ENCODE measurements at places on chromosomes 16 and 17.

- DNase-seq, result no peak
Observed at GRCh38 chr17:44389723-44390202, 314 bp upstream of the ITGA2B start.

GRCh38 chr16:66617010-66617434, 12.5 kb downstream of the CMTM3 start:
- DNase-seq, result no peak

DNA sequence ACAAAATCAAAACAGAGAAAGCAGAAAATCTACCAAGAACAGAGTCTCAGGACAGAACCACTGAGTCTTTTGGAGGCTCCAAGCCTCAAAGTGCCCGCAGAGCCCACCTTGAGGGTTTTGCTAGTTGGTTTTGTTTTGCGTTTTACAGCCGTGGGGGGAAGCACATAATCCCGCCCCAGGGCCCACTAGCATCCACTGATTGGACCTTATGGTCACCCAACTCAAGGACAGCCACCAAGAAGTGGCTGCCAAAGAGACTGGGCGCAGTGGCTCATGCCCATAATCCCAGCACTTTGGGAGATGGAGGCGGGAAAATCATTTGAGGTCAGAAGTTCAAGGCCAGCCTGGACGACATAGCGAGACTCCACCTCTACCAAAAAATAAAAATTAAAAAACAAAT, 9.9 kb downstream of the ALOX15B start:
- no peak for DNase-seq

GRCh38 chr16:11079652-11080187, 135.4 kb downstream of the CLEC16A start:
- peak; percentile 66 for DNase-seq

DNA sequence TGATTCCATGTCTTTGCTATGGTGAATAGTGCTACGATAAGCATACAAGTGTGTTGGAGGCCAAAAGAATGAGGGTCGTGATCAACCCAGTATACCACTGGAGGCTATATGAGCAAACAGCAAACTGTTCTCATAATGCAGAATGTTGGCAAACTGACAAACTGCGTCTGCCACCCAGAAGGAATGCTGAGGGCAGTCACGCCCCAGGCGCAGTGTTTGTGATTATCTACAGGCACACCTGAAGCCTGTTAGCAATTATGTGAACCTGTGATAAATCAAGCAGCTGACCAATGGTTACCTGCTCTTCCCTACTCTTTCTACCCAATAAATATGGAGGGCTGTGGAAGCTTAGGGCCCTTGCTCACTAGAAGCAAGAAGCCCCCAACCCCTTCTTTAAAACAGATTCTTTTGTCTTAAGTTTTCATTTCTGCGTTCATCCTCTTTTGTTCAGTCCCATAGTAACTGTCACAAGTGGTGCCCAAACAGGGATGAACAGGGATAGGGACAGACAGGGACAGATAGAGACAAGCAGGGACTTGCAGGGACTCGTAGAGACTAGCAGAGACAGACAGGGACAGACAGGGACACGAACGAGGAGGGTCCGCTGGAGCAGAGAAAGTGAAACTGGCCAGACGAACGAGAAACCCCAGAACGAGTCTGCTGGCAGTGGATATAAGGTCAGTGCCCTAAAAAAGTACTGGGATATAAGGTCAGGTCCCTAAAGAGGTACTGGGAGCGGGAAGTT, 25.1 kb downstream of the CD300LG start:
- no peak for DNase-seq

DNA sequence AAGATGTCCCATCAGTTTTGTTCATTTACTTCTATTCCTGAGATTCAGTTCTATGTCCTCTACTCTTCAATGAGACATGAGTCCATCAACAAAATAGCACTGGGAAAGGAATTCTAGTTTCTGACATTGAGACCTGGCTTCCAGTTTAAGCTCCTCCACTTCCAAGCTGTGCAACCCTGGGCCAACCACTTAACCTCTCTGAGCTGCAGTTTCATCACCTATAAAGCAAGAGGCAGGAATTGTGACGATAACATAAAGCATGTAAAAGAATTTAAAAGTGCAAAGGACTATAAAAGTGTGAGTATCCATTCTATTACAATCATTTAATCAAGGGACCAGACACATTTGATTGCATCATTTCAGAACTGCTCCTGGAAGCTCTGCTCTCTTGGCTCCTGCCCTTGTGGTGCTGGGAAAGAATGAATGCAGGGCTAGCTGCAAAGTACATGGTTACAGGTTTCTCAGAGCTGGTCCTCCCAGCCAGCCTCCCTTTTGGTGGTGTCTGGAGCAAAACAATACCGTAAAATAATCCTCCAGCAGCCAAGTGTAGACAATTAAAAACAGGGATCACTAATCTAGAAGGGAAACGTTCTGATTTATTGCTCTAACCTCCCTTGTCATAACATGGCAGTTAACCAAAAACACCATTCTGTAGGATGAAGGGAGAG, 113.9 kb downstream of the VPS53 start:
- peak; percentile 19 for DNase-seq

- DNase-seq, result no peak
Observed at GRCh38 chr17:82517230-82517865, 2.2 kb upstream of the FOXK2 start.

GRCh38 chr16:11410376-11411058, 65.3 kb downstream of the RMI2 start:
- DNase-seq, result no peak

DNA sequence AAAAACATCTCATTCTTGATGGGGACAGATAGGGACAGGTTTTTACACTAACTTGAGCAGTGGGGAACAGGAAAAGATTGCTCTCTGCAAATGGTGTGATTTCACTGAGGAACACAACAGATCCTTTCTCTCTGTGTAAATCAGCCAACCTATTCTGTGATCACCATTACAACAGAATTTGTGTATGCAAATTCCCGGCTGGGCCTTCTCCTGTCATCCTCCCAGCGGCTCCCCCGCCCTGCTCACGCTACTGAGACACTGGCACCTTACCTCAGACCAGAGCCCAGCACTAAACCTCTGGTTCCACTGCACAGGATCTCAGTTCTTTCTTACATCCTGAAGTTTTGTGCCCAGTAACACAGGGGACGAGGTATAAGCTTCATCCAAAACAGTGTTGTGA, 97.0 kb upstream of the FA2H start:
- no peak for DNase-seq

- peak; percentile 77 for DNase-seq
Observed at GRCh38 chr16:2008631-2009163, 924 bp downstream of the ZNF598 start.

DNA sequence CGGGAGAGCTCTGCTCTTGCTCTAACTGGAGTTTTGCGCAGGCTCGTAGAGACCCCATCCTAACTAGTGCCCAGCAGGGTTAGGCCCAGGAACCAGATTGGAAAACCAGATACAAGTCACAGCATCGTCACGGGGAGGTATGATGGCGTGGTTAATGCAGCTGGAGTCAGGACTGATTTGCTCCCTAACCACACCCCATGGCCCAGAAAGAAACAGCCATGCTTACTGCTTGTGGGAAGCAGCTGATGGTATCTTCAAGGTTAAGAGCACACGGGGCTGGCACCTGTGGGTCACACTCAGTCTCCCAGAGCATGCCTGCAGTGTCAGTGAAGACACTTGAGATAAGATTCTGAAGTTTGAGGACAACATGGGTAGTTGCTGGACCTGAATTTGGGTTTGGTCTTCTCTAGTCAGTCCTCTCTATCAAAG, 60.2 kb downstream of the WIPI1 start:
- no peak for DNase-seq

DNA sequence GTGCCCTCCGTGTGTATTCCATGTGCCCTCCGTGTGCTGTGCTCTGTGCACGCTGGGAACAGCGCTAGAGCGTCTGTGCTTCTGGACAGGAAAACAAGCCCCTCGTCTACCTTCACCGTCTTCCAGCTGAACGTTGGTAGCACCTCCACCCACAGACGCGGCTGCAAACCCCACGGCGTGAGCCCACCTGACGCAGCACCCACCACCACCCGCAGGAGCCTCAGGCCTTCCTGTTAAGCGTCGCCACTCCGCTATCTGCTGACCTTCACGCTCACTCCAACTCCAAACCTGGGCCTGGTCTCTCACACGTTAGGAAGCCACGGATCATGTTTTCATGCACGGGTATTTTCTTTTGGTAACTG, 56.6 kb downstream of the ENGASE start:
- DNase-seq, result no peak

GRCh38 chr16:20946015-20946629, 45.6 kb downstream of the LYRM1 start:
- no peak for DNase-seq

DNA sequence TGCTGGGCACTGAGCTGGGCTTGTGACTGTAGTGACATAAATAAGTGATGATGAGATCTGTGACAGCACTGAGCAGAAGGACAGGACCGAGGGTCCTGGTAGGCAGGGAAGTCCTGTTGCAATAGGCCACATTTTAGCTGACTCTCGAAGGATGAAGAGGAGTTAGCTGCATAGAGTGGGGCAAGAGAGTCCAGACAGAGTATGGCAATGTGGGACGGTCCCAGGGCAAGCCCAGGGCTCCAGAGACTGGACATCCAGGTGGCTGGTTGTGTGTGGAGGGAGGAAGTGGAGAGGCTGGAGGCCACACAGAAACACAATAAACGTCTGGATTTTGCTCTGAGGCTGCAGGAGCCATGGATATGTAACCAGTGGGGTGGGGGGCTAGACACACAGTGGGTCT, 64.5 kb upstream of the ZNF423 start:
- DNase-seq, result no peak

- no peak for DNase-seq
Observed at GRCh38 chr17:6070430-6070912, 292 bp downstream of the WSCD1 start.

All from AG08396 (cell line).